ENCODE measurements at places on chromosomes 11 and 22.
A peak's percentile ranks its signal among the peaks of the same experiment; 100 is the strongest.

DNA sequence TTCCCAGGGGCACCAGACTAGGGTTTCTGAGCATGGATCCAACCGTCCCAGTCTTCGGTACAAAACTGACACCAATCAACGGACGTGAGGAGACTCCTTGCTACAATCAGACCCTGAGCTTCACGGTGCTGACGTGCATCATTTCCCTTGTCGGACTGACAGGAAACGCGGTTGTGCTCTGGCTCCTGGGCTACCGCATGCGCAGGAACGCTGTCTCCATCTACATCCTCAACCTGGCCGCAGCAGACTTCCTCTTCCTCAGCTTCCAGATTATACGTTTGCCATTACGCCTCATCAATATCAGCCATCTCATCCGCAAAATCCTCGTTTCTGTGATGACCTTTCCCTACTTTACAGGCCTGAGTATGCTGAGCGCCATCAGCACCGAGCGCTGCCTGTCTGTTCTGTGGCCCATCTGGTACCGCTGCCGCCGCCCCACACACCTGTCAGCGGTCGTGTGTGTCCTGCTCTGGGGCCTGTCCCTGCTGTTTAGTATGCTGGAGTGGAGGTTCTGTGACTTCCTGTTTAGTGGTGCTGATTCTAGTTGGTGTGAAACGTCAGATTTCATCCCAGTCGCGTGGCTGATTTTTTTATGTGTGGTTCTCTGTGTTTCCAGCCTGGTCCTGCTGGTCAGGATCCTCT lies 709 bp downstream of the MRGPRX4 start:
- no peak for DNase-seq

- DNase-seq: no peak
These were observed 10.5 kb downstream of the KIAA0930 start for GRCh38 chr22:45230026-45230721.

GRCh38 chr11:74141241-74141695 lies 29.5 kb downstream of the C2CD3 start:
- DNase-seq: peak; percentile 83

GRCh38 chr11:41955066-41955465 lies 495.6 kb upstream of the LRRC4C start:
- no peak for DNase-seq

DNA sequence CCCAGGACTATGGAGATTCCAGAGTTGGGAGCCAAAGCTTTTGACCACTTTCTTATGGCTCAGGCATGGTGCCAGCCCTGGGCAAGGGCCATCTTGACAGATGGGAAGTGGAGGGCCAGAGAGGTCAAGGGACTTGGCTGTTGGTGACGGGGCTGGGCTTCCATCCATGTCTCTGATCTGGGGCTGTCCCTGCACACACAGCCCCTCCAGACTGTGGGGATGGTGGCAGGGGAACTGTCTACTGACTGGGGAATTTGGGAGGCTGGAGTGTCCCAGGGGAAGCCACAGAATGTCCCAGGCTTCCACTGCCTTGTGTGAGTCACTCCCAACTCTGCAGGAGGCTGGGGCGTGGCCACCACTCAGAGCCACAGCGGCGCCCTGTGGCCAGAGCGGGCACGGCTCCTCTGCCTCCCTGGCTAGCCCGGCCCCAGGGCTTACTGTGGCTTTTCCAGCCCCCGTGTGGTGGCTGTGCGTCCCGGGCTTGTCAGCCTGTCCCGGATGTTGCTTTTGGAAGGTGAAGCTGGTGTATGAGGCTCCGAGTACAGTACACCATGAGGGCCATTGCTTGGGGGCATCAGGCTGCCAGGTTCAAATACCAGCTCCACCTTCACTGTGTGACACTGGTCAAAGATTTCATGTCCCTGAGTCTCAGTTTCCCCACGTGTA lies 19.6 kb downstream of the C22orf23 start:
- DNase-seq: peak; percentile 87

GRCh38 chr11:100574894-100575769 lies 112.0 kb upstream of the ARHGAP42 start:
- DNase-seq: peak; percentile 71

GRCh38 chr11:60717956-60718355 lies 6.6 kb upstream of the MS4A18 start:
- DNase-seq: no peak

DNA sequence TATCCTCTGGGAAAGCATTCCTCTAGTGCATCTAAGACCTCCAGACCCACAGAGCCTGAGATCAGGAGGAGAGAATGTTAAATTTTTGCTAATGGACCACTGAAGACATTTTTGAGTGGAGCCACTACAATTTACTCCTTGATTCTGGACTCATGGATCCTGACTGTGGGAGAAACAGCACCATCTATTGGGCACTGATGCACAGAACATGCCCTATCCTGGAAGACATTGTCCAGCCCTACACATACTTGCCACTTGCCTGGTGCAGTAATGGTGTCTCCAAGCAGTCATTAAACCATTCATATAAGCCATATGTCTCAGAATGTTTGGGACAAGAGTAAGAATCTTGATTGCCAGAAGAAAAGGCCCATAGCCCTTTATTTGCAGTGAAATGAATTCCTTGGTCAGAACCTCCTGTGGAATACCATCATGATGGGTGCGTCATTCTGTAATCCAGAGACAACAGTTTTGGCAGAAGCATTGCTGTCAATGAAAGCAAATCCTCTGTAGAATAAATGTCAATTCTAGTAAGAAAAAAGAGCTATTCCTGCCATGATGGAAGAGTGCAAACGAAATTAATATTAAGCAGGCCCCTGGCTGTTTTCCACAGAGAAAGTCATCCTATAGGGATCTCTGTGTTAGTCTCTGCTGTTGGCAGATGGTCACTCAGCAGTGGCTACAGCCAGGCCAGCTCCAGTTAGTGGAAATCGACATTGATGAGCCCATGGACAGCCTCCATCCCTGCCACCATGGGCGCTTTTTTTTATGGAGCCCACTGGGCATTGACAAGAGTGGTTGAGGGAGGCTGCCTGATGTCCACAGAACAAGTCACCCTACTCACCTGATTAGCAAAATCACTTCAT lies 43.5 kb downstream of the GGTLC2 start:
- DNase-seq: peak; percentile 20

DNA sequence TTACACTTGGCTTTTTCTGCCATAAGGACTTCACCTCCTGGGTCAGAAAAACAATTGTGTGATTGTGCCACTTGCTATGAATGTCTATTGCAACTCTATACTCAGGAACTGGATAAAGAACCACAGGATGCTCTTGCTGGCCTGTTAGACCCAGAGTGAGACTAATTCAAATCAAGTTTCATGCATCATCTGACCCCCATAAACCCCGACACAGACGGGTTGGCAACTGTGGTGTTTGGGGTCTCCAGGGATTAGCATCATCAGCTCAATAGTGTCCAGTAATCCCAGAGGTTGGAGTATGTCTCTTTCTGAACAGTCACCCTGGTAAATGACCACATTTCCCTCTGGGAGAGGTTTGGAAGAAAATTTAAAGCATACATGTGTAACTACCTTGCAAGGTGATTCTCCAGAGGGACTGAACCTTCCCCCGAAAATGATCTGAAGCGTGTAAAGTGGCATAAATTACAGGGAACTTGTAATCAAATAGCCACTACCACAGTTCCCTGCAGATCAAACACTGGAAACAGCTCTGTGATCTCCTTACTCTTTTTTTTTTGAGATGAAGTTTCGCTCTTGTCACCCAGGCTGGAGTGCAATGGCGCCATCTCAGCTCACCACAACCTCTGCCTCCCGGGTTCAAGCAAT lies 1097.6 kb downstream of the TBC1D22A start:
- DNase-seq: no peak

DNA sequence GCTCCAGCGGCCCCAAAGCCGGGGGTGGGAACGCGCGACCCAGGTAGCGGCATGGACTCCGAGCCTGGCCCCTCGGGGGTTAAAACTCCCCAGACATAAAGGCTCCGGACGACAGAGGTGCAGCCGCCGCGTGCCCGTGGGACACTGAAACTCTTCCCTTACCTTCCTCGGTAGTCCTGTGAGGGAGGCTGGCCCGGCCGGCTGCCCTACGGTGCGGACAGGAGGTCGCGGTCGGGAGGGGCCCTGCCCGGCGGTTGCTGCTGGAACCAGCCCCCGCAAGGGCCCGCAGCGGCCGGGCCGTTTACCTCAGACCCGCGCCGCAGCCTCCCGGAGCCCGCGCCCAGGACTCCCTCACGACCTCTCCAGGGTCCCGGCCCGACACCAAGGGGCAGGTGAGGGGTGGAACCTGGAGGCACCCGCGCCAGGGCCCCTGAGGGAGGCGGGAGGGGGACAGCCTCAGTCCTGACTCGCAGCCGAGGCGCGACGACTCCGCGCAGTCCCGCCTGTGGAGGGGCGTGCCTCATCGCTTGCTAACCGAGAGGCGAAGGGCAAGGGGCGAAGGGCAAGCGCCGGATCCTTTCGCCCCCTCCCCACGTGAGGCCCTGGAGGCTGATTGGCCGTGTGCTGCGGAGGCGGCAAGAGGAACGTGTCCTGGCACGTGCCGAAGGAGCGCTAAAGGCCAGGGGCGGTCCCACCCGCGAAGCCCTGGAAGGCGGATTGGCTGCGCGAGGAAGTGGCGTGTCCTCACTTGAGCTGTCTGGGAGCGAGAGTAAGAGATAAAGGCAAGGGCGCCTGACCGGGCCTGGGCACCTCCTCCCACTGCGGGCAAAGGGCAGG lies at the start of gene UPB1:
Gene UPB1 (plus strand): TSS at position 805 of the 837 bp plus-strand sequence. CDS start 72 bp downstream, outside the sequence.
- no peak for DNase-seq

DNA sequence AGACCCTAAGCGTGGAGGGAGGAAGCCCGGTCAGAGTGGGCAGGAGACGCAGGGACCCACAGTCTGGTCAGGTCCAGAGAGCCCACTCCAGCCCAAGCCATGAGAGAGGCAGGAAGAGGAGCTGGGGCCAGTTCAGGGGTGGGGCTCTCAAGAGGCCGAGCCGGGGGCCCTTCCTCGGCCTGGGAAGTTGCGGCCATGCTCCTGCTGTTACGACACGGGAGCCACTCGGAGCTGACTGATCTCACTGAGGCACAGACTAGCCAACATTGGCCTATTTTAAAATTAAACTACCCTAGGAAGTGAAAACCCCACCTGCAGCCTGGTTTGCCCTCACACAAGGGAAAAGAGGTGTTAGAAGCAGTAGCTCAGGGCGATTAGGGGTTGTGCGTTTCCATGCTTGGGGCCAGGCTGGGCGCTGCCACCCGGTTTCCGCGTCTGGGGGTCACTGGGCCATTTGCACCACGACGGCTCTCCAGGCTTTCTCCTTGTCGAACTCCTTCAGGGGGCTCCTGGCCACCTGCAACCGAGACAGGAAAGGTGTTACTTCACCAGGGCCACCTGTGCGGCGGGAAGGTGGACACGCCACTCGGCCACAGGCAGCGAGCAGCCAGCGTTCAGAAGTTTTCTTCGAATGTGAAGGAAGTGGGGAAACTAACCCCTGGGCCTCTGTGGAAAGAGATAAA lies 3.2 kb upstream of the TTLL8 start:
- no peak for DNase-seq

DNA sequence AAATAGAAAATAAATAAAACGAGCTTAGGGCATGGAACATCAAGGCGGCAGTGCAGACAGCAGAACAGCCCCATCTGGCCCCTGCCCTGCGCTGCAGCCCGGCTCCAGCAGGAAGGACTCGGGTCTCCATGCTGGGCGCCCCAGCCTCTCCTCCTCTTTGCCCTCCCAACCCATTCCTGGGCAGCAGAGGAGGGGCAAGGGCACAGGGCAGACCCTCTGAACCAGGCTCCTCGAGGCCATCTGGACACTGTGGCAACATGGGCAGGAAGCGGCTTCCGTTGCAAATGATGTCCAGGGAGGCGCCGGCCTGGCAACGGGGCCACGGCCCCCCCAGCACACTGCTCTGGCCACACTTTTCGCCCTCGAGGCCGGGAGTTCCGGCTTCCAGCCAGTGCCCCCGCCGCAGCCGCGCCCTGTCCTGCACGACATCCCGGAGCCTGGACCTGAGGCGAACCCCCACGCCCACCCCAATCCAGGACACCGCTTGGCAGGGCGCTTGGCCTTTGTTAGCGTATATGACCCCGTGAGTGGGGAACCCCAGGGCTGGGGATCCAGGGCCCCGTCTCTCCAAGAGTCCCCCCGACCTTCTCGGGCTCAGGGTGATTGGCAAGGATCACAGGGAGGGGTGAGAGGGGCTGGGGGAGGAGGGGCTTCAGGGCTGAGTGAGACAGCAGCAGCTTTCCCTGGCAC lies 192.1 kb downstream of the IGLL1 start:
- DNase-seq: no peak

DNA sequence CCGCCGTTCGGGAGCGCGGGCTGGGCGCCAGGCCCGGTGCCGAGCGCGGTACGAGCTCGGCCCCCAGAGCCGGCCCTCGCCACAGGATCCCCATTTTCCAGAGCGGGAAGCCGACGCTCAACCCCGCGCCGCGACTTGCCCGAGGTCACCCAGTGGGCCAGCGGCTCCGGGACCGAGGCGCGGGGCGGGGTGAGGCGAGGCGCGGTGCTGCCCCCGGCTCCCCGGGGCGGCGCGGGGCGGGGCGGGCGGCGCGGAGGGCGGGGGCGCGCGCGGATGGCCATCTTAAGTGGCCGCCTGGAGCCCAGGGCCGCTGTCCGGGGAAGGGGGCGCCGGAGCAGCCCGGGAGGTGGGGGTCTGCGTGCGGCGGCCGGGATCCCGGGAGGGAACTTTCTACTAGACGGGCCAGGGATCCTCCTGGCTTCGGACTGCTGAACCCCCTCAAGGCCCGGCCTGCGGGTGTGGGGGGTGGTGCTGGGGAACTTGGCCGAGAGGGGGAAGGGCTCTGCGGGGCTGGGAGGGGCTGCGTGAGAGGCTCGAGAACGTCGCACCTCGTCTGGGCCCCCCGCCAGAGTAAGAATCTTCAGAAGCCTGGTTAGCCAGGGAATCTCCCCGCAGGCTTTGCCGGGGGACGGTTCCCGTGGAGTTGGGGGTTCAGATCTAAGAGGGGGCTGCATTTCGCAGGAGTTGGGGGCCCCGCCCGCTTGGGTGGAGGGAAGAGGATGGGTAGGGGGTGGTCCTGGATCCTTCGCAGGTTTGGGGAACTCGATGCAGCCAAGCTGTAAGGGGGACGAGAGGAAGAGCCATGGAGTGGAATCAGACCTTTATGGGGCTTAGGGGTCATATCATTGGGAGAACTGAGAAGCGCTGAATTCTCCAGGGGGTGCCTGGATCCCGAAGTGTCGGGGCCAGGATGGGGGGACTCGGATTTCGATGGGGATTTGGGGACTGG lies 678 bp upstream of the INPPL1 start:
- peak; percentile 67 for DNase-seq

DNA sequence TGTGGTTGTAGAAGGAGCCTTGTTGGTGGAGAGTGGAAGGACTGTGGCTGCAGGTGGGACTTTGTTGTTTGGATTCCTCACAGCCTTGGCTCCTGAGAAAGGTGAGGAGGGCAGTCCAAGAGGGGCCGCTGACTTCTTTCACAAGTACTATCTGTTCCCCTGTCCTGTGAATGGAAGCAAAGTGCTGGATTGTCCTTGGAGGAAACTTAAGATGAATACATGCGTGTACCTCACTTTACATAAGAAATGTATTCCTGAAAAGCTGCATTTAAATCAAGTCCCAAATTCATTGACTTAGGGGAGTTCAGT lies 2.4 kb downstream of the FUT4 start:
- no peak for DNase-seq

- DNase-seq: peak; percentile 79
These were observed 303.7 kb upstream of the PLET1 start for GRCh38 chr11:112564228-112564955.

All from fibroblast of lung (primary cell).